ENCODE measurements at places on chromosomes 6 and 20. TPM values are rescaled to one million over a fixed set of nuclear protein-coding genes. Genes with fewer than 3 reads are reported as not detected.

The SOX18 gene
- 28.7 TPM for total RNA-seq

The SYCP2L gene
- 0.51 TPM for total RNA-seq

The MOXD1 gene
- total RNA-seq, result 1.8 TPM

The PRR18 gene
- not detected for total RNA-seq

DNA sequence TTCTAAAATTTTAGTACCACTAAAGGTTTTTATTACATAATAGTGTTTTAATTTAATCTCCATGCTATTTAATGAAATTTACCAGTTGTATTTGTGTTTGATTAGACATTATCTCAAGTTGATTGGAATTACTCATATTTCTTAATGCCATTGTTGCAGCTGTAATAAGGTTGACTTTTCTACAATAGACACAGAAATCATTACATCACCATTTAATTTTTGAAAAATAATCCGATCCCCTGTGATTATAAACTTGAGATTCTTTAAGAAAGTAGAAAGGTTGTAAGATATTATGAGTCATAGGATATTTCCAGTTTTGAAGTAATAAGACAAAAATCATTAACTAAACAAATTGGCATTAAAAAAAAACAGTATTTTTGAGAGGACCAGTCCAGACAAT lies 161.4 kb downstream of the PRL start:
- no peak for DNase-seq

GRCh38 chr6:45697605-45698004 lies 318.1 kb downstream of the CLIC5 start:
- no peak for DNase-seq

- DNase-seq, result no peak
Measured at GRCh38 chr6:35247642-35248231, 11.8 kb upstream of the ZNF76 start.

DNA sequence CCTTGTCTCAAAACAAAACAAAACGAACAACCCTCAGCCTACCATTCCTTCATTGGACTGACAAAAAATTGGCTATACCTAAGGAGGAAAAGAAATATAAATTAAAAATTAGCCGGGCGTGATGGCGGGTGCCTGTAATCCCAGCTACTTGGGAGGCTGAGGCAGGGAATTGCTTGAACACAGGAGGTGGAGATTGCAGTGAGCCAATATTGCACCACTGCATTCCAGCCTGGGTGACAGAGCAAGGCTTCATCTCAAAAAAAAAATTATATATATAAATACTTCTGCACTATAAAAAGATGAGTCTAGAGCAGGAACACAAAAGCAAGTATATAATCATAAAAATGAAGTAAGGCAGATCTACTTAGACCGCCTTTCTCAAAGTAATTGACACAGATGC lies 109.8 kb downstream of the CRYBG1 start:
- DNase-seq, result no peak

GRCh38 chr6:157151989-157152388 lies 171.3 kb downstream of the TMEM242 start:
- DNase-seq, result no peak

GRCh38 chr20:57654363-57654997 lies 34.3 kb upstream of the ZBP1 start:
- no peak for DNase-seq

DNA sequence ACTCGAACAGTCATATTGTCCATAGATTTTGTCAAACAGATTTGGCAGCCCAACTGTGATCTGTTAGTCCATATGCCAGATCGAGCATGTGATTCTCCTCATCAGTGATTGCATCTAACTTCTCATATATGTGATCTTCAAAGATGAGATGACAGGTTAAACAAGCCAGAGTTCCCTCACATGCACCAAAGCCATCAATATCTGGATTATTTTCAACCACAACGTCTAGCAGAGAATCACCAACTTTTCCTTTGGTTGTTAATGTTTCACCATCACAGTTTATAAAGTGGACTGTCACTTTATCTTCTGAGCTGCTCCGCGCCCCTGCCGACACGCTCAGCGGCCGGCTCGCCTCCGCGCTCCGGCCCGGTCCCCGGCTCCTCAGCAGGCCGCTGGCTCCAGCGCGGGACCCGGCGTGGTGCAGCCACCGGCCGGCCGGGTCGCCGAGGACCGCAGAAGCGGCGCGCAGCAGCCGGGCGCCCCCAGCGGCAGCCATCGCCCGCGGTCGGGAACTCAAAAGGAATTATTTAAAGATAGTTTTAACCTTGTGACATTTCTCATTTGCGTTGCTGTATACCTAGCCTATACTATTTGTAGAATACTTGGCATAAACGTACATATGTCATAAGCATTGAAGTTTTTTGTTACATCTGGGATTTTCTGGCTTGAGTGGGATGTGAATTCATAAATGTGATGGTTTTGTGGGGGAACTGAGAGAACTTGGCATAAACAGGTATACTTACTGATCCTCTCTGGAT lies 40.1 kb upstream of the DYNLRB1 start:
- DNase-seq, result peak; percentile 63

- DNase-seq, result no peak
Measured at GRCh38 chr6:130933712-130934200, 106.5 kb downstream of the SMLR1 start.

- DNase-seq, result no peak
Measured at GRCh38 chr20:40960101-40960500, 68.5 kb upstream of the TOP1 start.

DNA sequence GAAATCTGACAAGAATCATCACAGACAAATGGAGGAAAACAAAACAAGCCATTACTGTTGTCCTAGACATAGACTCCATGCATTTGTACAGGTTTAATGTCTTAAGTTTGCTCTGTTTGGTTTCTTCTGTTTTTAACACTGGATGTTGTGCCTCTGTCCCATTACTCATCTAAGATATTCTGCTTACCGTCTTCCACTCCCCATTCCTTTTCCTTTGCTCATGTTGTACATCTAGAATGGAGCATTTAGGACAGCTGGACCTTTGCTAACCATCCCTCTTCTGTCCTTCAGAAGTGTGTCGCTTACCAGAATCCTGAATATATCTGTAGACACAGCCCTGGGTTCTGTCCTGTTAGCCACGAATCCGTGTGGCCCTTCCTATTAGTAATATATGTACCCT lies 35.2 kb downstream of the RAB22A start:
- no peak for DNase-seq

GRCh38 chr6:129138739-129139405 lies 255.9 kb downstream of the LAMA2 start:
- DNase-seq, result no peak

GRCh38 chr6:27805347-27805746 lies 106.8 kb downstream of the OR2B2 start:
- DNase-seq, result no peak

- peak; percentile 66 for DNase-seq
Measured at GRCh38 chr20:19588732-19589131, 169.3 kb upstream of the RIN2 start.

GRCh38 chr6:83860782-83861495 lies 1.4 kb downstream of the CYB5R4 start:
- DNase-seq, result no peak

- peak; percentile 60 for DNase-seq
Measured at GRCh38 chr20:63116412-63117106, 99.4 kb downstream of the YTHDF1 start.

- no peak for DNase-seq
Measured at GRCh38 chr6:137849181-137849980, 17.7 kb upstream of the TNFAIP3 start.

- no peak for DNase-seq
Measured at GRCh38 chr6:99151634-99152346, 197.7 kb downstream of the FAXC start.

Data from right cardiac atrium (tissue), 5 donors.